Activated naive CD4-positive, alpha-beta T cell treated with Interleukin-2 at 50 U/mL for 16 hours (primary cell): ENCODE measurements at places on chromosomes 2 and 18.

DNA sequence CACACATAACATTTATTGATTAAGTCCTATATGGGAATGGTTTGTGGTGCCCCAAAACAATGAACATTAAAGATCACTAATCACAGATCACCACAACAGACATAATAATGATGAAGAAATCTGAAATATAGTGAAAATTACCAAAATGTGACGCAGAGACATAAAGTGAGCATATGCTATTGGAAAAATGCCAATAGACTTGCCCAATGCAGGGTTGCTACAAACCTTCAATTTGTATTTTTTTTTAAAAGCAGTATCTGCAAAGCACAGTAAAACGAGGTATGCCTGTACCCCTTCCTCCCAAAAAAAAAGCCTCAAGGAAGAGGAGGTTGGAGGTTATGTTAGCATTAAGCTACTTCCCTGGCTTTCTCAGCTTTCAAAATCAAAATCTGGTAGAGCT lies 131.1 kb downstream of the RBMS1 start:
- DNase-seq, result no peak

GRCh38 chr2:172050479-172051125 lies 34.7 kb upstream of the DLX1 start:
- DNase-seq, result no peak

DNA sequence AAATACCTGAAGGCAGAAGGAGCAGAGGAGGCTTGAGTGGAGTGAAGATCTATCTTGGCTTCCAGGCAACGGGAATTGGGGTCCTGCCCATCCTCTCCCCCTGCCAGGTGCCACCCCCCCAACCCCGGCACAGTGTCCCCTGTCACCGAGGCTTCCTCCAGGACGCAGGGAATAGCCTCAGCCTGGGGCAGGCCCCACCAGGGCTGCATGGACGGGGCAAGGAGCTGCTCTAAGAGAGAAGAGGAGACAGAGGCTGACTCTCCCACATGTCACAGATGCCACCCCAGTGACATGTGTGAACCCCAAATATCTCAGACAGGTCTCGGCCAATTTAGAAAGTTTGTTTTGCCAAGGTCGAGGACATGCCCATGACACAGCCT lies 42.1 kb downstream of the PXDN start:
- DNase-seq, result no peak

DNA sequence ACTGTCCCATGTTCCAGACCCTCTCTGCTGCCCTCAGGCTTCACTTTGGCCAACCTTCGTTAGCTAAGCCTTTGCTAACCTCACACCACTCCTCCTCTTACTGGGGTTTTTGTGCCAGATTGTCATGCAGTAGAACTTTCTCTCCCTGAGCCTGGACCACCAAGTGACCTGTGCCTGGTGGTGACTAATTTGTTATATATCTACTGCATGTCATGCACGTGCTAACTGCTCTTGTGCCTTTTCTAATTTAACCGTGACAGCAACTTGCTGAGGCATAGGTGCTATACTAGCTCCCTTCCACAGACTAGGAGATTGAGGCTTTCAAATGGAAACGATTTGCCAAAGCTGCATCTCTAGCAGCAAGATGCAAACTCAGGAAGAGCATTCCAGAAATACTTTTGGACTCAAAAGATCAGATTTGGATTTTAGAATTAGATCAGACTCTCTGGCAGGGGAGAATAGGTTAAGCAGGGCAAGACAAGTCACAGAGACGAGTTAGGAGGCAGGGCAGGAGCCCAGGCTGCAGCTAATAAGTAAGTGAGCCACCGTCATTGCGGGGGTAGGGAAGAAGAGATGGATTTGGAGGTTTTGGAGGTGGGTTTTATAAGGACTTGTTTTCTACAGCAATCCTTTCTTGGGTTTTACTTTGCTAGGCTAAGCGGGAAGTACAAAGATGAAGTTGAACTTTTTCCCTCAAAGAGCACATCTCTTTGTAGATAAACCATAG lies 1.8 kb downstream of the PPP1R7 start:
- no peak for DNase-seq

DNA sequence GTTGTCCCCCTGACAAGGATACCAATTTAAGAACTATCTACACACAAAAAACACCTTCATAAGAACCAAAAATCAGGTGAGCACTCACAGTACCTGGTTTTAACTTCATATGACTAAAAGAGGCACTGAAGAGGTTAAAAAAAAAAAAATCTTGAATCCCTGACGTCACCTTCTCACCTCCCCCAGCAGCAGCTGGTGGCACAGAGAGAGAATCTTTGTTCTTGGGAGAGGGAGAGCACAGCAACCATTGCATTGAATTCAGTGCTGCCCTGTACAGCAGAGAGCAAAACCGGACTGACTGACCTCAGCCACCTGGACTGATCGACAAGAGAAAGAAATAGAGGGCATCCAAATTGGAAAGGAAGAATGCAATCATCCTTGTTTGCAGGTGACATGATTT lies 566.0 kb downstream of the TMX3 start:
- no peak for DNase-seq

DNA sequence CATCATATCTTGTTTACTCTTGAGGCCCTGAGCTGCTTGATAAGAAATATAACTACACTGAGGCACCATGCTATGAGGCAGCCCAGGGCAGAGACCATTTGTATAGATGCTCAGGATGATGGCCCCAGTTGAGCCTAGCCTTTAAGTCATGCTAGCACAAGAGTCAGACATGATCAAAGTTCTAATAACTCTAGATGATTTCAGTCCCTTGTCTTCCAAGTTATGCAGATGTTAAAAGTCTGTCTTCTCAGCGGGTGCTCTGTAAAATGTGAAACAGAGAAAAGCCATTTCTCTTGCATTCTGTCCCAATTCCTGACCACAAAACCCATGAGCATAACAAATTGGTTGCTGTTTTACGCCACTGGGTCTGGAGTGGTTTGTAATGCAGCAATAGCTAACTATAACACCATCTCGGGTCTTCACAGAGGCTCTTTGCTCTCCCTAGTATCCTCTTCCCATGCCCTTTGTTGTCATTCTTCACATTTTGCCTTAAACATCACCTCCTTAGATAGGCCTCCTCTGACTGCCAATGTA lies 49.6 kb downstream of the NXPH2 start:
- DNase-seq, result no peak

- DNase-seq, result no peak
These were observed 28.8 kb downstream of the PKDCC start for GRCh38 chr2:42076357-42077225.

DNA sequence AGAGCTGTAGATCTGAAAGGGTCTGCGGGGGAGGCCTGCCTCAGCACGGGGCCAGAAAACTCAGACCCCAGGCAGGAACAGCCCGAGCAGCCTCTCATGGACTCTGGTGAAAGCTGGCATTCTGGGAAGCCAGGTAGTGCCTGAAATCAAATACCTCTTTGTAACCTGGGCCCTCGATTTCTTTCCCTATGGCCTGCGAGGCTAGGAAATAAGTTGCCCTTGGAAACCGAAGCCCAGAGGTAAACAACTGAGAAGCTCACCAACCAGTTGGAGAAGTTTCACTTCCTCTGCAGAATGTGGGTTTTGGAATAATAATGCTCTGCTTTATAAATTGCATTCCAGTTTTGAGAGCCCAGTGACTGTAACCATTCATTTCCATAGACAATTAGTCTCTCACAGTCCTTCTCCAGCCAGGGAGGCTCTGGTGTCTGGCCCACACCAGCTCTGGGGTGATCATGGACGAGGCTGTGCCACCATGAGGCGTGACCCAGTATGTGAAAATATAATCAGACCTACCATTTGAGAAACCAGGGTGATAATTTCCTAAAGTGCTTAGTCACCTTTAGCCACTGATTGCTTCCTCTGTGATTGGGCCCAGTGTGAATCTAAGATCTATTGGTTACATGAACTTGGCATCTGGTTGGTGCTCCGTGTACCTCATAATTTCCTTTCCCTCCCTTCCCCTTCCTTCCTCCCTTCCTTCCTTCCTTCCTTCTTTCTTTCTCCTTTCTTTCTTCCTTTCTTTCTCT lies 133.1 kb upstream of the PELI1 start:
- no peak for DNase-seq

DNA sequence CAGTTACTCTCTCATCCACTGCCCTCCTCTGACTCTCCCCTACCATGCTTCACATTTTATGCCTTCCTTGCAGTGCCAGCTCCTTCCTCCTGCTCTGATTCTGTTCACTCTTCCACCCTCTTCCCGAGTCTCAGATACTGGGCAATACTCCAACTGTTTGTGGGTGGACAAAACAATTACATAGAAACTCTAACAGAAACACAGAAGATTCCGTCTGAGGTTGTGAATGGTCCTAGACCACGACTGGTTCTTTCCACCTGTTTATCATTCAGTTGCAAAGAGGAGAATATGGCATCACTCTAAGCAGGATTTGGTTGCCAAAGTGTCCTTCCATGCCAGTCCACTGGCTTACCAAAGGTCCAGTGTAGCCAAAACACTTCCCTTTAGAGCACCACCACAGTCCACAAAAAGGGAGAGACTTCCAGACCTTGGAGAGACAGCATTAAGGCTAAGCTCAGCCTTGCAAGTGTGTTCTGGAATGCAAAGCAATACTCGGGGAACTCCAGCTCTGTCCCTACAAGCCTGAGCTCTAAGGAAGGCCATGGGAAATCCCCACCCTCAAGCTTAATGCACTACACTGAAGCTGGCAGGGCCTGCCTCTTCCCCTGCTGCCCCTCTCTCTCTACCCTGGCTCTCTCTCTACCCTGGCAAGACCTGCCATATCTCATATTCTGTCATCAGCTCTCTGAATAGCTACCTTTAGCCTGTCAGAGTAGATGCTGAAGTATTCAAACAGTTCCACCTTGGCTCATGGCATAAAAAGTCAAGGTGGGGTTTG lies 33.6 kb upstream of the RND3 start:
- DNase-seq, result no peak

GRCh38 chr2:217905395-217905794 lies 97.4 kb downstream of the TNS1 start:
- DNase-seq, result no peak

GRCh38 chr2:231227310-231228162 lies 29.1 kb downstream of the ARMC9 start:
- peak; percentile 28 for DNase-seq

DNA sequence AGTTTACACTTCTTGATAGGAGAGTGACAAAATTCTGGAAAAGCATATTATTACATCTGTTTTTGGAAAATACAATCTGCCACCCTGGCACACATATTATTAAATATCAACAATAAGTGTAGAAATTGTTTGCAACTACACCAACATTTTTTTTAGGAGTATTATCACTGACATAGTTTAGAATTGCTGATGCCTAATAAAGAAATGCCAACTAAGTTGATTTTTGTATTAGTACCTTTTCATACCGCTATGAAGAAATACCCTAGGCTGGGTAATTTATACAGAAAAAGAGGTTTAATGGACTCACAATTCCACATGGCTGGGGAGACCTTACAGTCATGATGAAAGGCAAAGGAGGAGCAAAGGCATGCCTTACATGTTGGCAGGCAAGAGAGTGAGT lies 35.9 kb upstream of the TFPI start:
- no peak for DNase-seq

- DNase-seq, result no peak
These were observed 93.9 kb upstream of the CTDP1 start for GRCh38 chr18:79585395-79586370.

DNA sequence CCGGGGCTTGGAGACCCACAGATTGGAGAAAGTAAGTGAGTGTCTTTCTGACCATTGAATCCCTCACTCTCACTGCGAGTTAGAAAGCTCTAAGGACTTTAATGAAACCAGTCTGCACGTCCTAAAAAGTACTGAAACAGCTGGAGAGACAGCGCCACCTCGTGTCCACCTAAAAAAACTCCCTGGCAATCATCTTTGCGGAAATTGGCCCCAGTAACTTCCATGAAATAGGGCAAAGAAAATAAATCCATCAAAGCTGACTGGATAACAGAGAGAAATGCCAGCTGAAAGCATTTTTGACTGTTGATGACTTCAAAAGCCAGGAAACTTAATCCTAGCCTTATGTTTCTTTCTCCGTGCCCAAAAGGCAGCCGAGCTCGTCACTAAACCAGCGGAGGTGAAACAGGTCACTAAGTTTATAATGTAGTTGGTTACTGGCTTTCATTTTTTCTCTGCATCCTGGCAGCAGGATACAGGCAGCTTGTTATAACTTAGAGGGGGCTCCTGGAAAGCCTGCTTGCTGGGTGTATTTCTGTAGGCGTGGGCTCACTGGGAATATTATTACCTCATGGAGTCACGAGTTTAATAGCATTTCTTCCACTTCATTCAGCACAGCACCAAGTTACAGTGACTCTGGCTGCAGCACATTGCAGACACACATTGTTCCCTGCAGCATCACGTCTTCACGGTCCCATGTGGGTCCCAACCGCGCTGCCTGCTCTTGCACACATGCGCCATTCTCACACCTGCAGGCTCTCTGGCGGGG lies 266.5 kb downstream of the HRH4 start:
- peak; percentile 41 for DNase-seq

DNA sequence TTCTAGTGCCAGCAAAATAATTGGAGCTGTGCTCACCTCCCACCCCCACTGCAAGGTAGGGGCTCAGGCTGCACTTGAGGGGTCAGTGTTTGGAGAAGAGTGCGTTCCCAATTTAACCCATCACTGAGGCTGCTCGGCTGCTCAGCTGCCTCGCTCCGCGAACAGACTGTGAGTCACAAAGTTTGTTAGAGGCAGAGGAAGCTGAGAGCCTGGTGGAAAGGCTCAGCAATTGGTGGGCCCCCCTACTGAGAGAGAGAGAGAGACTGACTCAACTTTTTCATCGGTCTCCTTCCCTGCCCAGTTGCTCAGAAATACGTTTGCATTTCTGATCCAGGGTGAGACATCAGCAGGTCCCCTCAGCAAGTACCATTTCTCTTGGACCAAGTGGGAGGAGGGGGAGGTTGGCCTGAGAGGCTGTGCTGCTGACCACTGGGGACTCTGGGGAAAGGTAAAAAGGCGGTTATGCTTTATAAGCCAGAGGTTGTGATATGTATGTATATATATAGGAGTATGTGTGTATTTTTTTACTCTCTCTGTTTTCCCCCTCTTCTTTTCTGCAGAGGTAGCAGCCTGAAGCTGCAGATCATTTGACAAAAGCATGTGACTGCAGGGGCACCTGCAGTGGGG lies 1.5 kb downstream of the EFR3B start:
- DNase-seq, result peak; percentile 45

DNA sequence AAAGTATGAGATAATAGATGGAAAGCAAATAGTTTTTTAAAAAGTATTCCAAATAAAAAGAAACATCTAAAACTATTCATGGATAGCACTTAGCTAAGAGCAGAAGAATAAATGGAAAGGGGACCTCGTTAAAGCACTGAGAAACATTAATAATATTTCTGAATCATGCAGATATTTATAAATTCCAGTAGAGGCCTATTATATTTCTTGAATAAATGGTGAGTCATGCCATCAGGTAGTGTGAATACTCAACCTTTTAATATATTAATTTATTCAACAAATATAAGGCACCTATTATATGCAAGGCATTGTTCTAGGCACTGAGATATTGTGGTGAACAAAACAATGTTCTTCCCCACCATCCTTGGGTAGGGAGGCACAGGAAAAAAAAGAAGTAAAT lies 53.8 kb downstream of the ICA1L start:
- DNase-seq, result no peak

- peak; percentile 43 for DNase-seq
These were observed 17.2 kb downstream of the PCBP1 start for GRCh38 chr2:70104231-70105111.
